ENCODE measurements at places on chromosomes 11 and 22.

GRCh38 chr11:83648610-83649527 is 362.7 kb upstream of the CCDC90B start:
- no peak for DNase-seq

DNA sequence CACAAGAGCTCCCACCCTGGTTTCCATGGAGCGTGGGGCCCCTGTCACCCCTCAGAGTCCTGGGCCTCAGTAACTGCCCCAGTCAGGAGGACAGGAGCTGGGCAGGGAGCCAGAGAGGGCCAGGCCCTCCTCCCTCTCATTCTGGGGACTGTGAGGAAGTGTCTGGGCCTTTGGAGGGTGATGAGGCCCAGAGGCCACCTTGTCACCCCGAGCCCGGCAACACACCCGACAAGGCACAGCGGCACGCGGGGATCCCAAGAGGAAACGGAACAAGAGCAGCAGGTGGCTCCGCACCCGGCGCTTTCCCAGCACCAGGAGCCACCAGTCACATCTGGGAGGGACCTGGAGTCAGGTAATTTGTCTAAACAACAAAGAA is 72.1 kb downstream of the CELSR1 start:
- DNase-seq = no peak

- DNase-seq = peak; percentile 8
Observed at GRCh38 chr22:24379536-24379935, 47.9 kb upstream of the ADORA2A start.

DNA sequence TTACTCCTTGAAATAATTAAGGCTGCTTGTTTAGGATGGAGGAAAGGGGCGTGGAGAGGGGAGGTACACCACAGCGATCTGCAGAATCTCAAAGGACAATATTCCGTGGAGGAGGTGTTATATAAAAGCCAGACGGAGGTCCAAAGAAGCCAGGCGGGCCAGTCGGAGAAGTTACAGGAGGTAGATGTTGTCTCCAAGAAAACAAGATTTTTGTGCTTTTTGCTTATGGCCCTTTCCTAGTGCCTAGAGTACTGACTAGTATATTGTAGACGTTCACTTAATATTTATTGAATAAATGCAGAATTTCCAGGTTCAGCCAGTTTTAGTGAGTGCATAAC is 761 bp downstream of the ZDHHC13 start:
- no peak for DNase-seq

GRCh38 chr22:44153710-44154109 is 27.0 kb upstream of the PARVG start:
- no peak for DNase-seq

DNA sequence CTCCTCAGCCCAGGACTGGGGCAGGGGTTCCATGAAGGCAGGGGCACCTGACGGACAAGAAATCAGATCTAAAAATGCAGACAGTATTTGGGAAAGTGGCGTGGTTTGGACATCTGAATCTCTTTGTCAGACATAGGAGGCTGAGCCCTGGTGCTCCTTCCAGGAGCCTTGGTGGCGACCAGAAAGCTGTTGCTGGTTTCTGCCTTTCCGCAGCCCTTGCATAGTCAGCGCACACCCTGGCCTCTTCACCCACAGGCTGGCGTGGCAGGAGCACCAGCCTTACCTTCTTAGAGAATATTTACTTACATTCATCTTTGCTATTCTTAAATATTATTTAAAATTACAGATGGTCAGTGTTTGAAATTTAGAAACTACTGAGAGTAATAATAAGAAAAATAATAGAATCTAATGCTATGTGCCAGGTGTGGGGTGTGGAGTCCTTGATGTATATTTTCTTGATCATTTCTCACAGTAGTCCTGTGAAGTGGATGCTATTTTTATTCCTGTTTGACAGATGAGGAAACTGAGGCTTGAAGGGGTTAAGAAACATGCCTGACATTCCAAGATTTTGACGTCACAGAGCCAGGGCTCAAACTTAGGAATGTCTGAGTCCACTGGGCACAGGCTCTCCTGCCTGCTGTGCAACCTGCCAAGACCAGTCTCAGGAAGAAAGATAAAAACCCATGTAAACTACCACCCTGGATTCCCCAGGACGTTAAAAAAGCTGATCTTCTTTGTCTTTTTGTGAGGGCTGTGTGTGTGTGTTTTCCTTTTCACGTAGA is 51.6 kb downstream of the TBC1D22A start:
- DNase-seq = no peak

- DNase-seq = no peak
Observed at GRCh38 chr11:83427943-83428342, 141.8 kb upstream of the CCDC90B start.

- DNase-seq = no peak
Observed at GRCh38 chr22:23107487-23108248, 34.1 kb downstream of the RSPH14 start.

DNA sequence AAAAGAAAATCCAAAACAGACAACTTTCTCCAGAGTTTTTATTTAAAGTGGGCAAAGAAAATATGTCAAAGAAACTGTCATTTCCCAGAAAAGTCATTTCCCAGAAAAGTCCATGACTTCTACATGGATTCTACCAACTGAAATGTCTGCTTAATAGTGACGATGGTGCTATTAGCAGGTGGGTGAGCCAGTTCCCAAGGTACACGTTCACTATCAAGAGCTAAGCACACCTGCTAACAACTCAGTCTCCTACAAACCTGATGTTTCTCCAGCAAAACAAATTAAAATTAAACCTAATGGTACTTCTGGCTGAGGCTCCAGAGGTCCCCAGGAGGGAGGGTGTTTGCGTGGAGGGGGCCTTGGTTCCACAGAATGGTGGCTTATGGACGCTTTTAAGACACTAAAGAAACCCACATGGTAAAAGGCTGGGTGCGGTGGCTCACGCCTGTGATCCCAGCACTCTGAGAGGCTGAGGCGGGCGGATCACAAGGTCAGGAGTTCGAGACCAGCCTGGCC is 26.8 kb downstream of the POU2AF1 start:
- no peak for DNase-seq

DNA sequence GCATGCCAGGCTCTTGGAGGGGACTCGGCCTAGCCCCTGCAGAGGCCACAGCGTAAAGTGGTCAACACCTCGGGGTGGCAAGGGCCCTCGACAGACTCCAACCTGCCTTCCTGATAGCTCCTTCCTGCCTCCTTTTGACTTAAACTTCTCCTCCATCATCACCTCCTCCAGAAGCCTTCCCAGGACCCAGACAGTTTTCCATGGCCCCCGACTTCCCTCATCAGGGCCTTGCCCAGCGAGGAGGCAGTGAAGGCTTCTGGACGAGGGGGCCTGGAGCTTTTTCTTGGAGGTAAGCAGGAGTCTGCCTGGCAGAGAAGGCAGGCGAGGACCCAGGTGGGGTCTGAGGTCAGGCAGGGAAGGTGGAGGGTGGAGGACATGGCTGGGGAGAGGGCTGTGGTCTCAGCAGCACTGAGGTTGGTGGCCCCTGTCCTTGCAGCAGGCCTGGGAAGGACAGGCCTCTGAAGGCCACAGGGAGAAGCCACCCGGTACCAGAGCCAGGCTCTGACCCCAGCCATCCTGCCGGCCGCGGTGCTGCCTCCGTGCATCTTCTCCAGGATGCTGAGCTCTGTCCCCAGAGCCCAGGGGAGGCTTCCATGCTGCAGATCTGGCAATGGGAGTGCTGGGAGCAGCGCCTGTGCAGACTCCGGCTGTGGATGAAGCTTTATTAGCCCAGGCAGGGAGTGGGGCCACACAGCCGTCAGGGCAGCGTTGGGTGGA is 81.4 kb downstream of the WNT7B start:
- no peak for DNase-seq

- DNase-seq = no peak
Observed at GRCh38 chr22:41893591-41894375, 21.1 kb downstream of the SHISA8 start.

DNA sequence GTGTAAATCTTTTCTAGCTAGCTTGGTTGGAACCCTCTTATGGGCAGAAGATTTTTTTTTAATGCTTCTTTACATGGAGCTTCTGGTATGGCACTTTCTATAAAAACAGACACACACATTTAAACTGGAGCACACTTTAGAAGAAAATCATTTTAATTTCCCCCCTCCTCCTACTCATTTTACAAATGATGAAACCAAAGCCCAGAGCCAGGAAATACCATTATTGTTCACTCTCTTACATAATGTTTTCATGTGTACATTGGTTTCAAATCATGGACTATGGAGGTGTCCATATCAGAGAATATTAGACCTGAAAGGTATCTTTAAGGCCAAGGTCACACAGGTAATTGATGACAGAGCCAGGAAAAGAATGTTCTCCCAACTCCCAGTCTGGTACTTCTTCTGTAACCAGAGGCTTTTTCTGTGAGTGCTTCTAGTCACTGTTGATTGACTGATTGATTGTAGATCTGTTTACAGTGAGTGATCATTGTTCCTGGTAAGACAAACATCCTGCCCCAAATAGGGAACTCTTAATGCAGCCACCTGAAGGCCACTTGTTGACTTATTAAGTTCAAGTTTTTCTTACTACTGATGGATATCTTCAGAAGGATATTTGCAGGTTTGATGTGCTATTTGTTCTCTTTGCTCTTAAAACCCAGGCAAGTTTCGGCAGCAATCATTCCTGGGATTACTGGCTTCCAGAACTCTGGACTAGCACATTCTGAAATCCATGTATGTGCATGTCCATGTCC is 26.8 kb upstream of the ME3 start:
- no peak for DNase-seq

DNA sequence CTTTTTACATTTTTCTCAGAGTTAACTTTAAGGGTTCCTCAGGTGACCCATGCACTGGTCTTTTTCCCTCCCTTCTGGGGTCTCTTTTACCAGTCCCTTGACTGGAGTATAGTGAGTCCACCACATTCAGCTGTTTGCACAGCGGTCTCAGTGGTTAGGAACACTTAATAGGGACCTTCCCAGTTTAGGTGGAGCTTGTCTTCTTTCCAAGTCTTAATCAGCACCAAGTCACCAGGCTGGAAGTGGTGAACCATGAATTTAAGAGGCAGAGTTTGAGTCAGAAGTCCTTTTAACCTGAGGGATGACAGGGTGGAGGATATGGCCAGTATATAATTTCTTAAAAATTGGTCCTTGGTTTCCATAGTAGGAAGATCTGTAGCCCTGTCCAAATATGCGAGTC is 349.7 kb upstream of the MPPED2 start:
- DNase-seq = no peak

DNA sequence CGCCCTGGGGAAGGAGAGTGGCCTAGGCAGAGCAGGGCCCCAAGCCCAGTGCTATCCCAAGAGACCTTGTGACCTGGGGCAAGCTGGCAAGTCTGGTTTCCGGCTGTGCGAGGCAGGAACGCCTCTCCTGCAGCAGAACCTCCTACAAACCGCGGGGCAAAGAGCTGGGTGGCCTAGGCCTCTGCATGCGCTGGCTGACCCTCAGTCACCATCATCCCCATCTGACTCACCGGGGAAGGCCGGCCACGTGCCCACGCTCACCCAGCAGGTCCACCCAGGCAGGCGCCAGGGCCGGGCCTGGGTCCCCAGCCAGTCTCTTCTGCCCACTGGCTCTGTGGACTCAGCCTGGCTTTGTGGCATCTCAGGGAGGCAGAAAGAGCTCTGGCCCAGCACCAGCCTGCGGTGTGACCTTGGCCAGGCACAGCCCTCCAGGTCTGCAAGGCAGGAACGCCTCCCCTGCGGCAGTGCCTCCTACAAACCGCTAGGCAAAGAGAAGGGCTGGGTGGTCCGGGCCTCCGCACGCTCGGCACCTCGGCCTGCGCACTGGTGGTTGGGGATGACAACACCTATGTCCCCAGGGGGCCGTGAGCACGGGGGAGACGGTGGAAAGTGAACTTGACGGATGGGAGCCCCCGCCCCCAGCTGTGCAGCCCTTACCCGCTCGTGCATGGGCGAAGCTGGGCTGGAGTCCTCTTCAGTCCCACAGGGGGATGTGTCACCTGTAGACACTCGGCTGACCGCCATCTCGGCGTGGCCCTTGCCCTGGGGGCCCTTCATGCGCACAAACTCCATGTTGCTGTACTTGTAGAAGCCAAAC is 38.2 kb downstream of the KIAA0930 start:
- no peak for DNase-seq

DNA sequence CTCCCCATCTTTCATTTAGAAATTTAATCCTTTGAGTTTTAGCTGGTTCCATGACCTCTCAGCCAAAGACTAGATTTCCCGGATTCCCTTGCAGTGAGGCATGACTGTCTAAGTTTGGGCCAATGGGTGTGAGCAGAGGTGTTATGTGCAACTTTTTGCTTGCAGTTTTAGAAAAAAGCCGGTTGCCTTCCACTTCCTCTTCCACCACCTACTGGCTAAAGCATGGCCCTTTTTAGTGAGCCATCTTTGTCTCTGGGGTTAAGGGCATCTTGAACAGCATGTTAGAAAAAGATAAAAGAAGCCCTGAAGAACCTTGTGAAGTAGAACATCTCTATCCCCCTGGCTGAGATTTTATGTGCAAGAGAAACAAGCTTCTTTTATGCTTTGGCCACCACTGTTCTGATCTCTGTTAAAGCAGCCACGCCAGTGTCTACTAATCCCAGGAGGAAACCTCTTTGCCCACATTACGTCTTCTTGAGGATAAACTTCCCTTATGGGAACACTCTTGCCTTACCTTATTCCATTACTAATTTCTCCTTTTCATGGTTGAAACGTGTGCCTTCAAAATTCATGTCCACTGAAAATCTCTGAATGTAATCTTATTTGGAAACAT is 279.9 kb downstream of the TENM4 start:
- no peak for DNase-seq

- DNase-seq = no peak
Observed at GRCh38 chr11:76609736-76610370, 60.7 kb downstream of the LRRC32 start.

DNA sequence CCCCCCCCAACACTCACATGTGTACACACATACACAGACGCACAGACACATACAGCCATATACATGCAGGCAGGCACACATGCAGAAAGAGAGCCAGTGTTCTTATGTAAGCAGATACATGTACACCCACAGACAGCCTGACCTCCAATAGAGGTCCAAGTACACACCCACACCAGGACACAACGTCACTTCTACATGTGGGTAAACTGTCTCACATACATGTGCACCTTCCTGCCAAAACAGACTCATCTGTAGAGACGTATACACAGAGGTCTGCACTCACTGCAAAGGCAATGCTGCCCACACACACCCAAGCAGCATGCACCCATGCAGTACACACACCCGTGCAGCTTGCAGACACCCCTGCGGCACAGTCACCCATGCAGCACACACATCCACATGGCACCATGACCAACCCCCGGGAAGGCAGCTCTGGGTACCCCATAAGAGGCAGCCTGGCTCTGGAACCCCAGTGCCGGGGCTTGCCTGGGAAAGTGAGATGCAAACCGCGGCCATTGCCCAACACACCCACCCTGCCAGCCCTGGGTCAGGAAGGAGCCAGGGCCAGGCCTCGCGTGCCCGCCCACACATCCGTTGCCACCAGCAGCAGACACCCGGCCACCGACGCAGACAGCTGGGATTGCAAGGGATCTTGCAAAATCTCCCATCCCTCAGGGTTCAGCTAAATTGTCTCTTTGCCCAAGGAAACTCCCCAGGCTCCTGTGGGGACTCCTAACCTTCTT is 10.1 kb downstream of the CASTOR1 start:
- DNase-seq = no peak

- no peak for DNase-seq
Observed at GRCh38 chr11:134574947-134575346, 162.9 kb upstream of the B3GAT1 start.

DNA sequence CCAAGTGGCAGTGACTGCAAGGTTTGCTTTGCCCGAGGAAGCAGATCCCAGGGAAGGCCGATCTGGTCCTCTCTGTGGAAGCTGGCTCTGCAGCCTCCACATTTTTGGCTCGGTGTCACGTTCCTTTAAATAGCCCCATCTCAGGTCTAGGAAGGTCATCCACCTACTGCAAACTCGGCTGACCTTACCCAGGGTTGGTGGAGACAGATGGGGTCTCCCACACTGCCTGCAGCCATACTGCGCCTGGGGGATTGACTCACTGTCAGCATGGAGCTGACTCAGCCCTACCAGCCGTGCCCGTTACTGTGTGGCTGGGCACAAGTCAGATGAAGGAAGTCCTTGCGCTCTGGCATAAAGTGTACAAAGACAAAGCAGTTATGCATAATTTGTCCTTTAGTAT is 16.9 kb downstream of the CDPF1 start:
- DNase-seq = no peak

Measured in CD4-positive, alpha-beta T cell treated with Interleukin-2 at 100 ng/mL for 4 hours (primary cell).